ENCODE measurements at places on chromosomes 16 and 17.

GRCh38 chr17:34248511-34249024 is 6.5 kb upstream of the CCL2 start:
- no peak for DNase-seq

GRCh38 chr17:15883617-15884111 is 61.3 kb upstream of the ADORA2B start:
- DNase-seq = peak; percentile 85

GRCh38 chr17:75927286-75927922 is 13.4 kb downstream of the FBF1 start:
- DNase-seq = peak; percentile 45

DNA sequence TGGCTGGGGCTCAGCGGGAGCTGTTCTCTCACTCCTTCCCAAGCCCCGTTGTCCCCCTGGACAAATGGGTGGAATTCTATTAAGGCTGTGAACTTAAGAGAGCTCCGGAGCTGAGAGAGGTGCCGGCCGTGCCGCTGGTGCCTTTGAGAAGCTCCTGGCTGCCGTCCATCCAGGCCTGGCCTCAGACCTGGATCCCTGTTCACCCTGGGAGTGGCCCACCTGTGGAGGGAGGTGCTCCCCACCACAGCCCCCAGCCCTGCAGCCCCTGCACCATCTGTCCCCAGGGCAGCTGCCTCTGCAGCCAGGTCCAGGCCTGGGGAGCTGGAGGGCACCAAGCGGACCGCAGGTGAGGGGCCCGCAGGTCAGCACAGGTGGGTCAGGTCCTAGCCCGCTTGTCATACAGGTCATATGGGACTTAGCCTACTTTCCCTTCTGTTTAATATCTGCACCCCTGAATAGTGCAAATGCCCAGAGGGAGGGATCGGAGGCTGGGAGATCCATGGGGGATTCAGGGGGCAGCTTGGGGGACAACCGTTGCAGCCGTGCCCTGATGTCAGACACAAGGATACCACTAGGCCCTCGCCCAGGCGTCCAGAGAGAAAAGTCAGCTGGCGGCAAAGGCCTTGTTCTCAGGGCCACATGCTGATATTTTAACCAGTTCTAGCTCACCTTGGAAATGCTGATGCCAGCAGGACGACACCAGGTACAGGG is 15.2 kb upstream of the METRNL start:
- DNase-seq = no peak

GRCh38 chr16:81376880-81377279 is 62.1 kb downstream of the GAN start:
- DNase-seq = no peak

DNA sequence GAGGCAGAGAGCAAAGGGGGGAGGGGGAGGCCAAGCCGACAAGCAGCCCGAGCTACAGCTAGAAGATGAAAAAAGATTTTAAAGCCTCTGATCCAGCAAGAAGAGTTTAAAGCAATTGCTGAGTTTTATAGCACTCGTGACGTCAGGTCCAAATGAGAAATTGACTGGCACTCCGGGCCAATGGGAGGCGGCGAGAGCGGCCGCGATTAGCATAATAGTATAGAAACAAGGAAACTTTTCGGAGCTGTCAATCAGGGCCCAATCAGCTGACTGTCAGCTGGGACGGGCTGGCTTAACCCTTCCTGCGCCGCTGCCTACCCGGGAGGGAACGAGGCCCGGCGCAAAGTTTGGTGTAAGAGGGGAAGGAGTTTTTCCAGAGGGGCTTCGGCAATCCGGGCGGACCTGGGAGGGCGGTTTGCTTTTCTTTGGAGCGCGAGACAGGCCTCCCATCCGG is at the start of gene MAF:
TSS of gene MAF (minus strand) at position 100 of the 454 bp plus-strand sequence. CDS start 835 bp downstream, outside the sequence.
- no peak for DNase-seq

DNA sequence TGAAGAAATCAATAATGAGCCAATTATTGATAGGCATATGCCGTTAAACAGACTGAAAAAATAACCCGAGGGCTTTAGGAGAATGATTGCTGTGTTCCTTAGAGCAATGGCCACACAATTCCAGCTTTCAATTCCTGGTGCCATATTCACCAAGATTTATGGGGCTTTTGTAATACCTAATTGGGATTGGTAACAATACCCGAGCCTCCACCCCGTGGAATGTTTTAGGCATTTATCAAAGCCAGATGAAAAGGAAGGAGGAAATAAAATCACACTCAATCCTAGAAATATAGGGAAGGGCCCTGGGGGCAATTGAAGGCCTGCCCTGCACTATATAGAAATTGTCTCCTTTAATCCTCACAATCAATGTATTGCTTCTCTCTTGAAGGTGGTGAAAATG is 42.1 kb upstream of the MLYCD start:
- DNase-seq = no peak

DNA sequence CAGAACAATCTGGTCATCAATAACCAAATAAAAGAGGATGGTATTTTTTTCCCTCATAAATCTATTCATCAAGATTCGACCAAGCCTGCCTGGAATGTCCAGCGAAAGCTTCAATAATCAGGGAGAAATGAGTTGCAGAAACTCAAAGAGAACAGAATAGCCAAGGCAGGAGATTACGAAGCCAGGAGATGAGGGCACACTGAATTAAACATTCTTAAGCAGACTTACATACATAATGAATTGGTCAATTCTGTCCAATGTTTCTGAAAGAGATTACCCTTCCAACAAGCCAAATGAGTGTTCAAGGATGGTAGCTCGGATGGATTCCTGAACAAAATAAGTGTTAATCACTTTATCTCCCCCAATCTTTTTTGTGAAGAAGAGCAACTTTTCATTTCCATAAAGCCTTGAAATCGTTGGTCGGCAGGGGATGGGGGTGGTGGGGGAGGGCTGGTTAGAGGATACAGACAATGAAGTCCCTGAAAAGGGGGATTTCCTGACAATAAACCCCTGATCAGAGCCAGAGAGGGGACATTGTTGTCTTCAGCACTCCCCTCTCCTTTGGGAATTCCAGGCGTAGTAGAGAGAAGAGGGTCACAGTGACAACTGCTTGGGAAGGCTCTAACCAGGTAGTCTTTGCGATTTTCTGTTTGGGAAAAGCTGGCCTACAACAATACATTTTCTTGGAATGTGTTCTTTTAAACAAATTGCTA is 20.7 kb downstream of the TOX3 start:
- no peak for DNase-seq

DNA sequence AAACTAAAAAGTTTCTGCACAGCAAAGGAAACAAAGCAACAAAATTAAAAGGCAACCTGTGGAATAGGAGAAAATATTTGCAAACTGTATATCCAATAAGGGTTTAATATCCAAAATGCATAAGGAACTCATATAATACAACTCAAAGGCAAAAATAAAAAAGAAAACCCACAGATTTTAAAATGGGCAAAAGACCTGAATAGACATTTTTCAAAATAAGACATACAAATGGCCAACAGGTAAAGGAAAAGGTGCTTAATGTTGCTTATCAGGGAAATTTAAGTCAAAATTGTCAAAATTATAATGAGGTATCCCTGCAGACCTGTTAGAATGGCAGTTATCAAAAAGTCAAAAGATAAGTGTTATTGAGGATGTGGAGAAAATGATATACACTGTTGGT is 133.5 kb upstream of the CACNG5 start:
- DNase-seq = no peak

DNA sequence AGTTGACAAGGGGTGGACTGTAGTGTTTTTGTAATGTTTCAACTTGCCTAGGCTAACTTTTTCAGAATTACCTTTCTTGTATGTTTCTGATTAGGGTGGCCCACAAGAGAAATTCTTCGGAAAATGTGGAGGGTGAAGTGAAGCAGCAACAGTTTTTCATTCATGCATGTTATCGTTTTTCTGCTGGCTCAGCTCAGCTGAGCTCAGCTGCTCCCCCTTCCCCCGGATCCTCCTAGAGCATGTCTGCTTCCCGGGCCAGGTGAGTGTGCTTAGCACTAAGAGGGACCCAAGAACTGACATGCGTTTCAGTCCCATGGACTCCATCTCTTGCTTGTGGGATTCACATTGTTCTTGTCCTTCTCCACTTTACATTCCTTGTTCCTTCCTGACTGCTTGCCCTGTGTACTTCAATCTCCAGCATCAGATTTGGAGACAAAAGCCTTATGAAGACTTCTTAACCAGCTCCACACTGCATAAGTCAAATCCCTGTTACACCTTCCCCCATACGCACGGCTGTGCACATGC is 33.6 kb downstream of the SCPEP1 start:
- DNase-seq = no peak

- DNase-seq = no peak
Measured at GRCh38 chr17:51718983-51719382, 439.5 kb downstream of the CA10 start.

GRCh38 chr16:72997141-72997542 is 50.8 kb downstream of the ZFHX3 start:
- no peak for DNase-seq

- DNase-seq = no peak
Measured at GRCh38 chr16:19808061-19808641, 76.5 kb downstream of the GPRC5B start.

- DNase-seq = no peak
Measured at GRCh38 chr17:19449656-19450055, 38.6 kb downstream of the RNF112 start.
